Kidney capillary endothelial cell (primary cell): ENCODE measurements at places on chromosomes 11 and 22.

DNA sequence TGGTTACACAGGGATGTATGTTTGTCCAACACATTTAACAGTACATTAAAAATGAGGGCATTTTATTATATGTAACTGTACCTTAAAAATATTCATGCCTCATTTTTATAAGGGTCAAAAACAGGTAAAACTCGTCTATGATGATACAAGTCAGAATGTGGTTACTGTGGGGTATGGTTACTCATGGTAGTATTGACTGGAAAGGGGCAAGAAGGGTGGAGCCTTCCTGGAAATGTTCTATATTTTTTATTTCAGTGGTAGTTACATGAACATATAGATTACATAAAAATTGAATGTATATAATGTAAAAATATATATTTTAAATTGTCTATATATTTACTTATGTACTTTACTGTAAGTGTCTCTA, 99.8 kb downstream of the STIM1 start:
- DNase-seq = no peak

- DNase-seq = no peak
These were observed 24.9 kb downstream of the CTSC start for GRCh38 chr11:88312628-88313027.

GRCh38 chr11:119700536-119701346, 28.3 kb downstream of the NECTIN1 start:
- DNase-seq = no peak

GRCh38 chr11:64028398-64029115, 7.2 kb upstream of the FLRT1 start:
- DNase-seq = no peak

- DNase-seq = peak; percentile 33
These were observed 10.7 kb upstream of the DSCAML1 start for GRCh38 chr11:117807482-117808327.

GRCh38 chr11:85355921-85356320, 271.2 kb downstream of the DLG2 start:
- DNase-seq = no peak

GRCh38 chr11:127056338-127056971, 55.9 kb upstream of the KIRREL3 start:
- no peak for DNase-seq

GRCh38 chr11:64407221-64407620, 48.3 kb downstream of the RPS6KA4 start:
- no peak for DNase-seq

DNA sequence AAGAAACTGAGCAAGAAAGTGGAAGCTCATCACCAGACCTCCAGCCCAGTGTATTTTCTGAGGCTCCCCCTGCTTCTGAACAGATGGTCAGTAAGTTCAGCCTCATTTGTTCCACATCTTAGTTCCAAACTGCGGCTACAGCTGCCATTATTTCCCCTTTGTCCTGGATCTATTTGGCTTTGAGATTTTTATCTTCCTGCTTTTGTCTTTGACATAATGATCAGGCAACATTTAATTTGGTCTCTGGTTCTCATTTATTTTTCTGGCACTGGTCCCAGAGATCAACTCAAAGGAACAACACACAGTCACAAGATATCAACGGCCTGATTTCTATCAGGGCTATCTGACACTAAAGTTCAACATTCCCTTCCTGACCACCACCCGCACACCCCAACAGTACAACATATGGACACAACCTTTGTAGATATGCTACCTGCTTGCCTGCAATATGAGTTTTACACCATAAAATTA, 137.5 kb downstream of the FAM76B start:
- no peak for DNase-seq

- DNase-seq = no peak
These were observed 484.3 kb downstream of the SOX6 start for GRCh38 chr11:15871904-15872626.

DNA sequence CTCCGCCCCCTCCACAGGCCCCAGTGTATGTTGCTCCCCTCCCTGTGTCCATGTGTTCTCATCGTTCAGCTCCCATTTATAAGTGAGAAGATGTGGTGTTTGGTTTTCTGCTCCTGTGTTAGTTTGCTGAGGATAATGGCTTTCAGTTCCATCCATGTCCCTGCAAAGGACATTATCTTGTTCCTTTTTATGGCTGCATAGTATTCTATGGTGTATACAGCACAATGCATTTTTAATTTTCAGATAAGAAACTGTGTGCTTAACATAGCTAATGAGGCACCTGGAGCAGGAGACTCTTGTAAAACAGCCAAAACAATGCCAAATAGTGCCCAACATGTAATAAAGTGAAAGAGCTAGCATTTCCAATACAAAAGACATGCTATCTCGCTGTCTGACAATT, 21.8 kb downstream of the ALG9 start:
- DNase-seq = no peak

DNA sequence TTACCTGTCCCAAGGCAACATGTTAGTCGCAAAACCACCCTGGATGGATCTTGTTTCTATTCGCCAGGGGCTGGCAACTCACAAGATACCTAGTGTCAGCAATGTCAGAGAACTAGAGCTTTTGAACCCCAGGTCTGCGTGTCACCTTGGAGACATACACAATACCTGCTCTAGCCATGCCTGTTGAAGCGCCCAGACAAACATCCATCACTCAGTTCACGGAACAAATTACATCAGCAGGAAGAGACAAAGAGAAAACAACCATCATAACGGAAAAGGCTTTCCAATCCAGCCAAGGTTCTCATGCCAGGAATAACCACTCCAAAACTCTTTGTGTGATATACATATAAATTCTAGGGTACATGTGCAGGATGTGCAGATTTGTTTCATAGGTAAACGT, 2.2 kb downstream of the CD59 start:
- no peak for DNase-seq

DNA sequence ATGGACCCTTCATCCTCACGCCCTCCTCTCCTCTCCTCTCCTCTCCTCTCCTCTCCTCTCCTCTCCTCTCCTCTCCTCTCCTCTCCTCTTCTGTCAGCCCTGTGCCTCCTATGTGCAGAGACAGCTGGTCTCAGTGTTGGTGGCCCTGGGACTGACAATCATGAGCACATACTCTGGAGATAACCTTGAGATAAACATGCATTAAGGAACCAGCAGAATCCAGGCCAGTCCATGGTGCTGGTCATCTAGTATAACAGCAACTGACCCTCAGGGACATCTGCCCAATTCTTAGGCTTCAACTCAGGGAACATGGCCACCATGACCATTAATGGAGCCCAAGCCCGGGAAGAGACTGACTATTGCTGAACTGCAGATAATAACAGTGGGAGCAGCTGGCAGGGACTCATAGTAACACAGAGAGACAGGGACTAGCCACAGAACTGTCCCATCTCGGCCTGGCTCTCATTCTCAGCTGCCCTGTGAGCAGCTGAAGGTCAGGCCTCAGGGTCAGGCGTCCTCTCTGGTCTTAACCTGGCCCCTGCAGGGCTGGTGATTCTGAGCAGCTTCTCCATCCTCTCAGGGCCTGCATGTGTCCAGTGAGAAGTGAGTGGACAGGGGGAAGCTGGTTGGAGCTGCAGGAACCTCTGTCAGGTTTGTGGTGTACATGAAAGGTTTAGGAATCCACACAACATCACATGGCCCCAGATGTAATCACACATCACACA, 45.4 kb downstream of the GGTLC2 start:
- no peak for DNase-seq

GRCh38 chr22:35961480-35962295, 66.9 kb downstream of the RBFOX2 start:
- DNase-seq = peak; percentile 98

DNA sequence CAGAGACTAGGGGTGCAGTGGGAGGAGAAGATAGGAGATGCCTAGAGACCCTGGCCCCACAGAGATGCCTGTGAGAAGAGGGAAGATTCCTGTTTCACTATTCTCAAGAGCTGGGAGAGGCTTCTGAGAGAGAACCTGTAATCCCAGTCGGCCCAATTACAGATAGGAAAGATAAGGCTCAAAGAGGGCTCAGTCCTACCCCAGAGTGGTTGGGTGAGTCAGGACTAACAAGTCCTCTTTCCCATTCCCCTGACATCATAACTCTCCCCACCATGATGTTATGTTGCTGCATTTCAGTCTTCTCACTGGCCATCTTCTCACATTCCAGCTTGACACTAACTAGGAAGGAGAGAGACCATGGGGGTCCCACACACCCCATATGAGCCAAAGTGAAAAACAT, 17.9 kb downstream of the ARHGEF12 start:
- no peak for DNase-seq

DNA sequence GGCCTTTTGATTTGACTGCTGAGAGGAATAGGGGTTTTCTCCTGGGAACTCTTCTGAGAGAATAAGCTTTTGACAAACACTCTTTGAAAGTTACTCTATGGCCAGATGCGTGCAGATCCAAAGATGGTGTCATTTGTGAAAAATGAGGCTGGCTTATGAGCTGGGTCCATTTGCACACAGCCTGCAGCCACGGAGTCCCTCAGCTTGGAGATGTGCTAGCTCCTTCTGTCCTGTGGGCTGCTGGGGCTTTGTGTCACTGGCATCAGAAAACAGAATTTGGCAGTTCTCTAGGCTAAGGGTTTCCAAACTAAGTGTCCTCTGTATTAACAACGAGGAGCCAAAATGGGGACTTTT, 702.4 kb downstream of the NTM start:
- no peak for DNase-seq

DNA sequence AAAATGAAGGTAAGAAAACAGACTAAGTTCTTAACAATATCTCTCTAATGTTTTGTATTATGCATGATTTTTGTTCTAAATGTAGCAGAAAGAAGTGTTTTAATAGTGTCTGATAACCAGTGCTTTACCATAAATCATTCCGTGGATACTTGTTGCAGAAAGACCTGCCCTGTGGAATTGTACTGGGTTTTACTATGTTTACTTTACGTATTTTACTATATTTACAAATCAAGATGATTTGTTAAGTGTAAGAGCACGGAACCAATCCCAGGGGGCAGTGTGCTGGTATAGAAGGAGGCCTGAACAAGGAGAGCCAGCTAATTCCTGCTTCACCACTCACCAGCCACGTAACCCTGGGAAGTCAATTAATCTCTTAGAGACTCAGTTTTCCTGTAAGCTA, 1.4 kb downstream of the HTR3B start:
- DNase-seq = no peak

DNA sequence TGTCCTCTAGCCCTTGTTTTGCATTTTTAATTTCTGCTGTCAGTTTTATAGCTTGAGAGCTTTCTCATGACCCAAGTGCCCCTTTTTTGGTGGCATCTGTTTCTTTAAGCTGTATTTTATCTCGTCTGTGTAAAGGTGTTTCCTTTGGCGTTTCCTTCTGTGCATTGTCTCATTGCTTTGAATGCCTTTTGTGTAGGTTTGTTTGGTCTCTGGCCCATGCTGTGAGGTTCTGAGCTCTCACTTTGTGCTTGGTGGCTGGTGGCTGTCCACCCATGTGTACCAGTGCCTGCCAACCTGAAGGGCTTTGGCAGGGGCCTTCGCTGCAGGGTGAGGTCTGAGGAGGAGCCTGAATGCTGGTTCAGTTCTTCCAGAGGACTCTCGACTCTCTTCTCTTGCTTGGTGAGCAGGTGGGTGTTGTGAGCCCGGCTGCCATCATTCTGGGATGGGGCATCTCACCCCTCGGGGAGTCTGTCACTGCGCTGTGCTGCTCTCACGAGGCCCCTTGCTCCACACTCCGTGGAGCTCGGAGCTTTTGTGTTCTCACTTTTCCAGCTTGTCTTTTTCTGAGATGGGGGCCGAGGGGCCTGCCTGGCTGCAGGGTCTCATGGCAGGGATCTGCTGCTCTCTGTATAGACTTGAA, 14.9 kb downstream of the AP2A2 start:
- DNase-seq = no peak

- no peak for DNase-seq
These were observed 715.5 kb downstream of the BRD1 start for GRCh38 chr22:49112176-49112575.

GRCh38 chr22:30273711-30274436, 7.2 kb upstream of the OSM start:
- no peak for DNase-seq

DNA sequence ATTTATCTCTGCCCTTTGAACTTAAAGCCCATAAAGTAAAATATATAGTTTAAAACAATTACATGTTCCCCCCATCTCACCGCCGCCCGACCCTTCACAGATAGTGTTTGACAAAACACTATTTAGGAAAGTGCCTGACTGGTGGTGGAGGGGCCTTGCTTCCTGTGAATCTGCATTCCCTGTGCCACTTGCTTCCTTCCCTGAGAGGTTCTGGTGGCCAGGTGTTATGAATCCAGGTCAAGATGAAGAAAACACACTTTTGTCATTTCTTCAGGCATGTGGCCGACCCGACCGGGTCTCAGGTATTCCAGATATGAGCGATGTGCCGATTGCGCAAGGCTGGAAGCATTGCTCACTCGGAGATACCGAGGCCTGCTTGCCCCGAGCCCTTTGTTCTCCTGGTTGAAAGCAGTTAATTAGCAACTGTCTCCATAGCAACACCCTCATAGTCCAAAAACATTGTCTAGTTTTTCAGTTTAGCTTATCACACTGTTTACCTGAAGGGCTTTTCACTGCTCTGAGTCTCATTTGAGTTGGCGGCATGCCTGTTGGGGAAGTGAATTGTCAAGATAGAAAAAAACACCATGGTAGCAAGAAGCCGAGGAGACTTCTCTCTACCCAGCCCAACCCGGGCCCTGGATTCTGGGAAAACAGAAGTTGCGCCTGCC, 128.3 kb downstream of the TEAD1 start:
- DNase-seq = no peak

DNA sequence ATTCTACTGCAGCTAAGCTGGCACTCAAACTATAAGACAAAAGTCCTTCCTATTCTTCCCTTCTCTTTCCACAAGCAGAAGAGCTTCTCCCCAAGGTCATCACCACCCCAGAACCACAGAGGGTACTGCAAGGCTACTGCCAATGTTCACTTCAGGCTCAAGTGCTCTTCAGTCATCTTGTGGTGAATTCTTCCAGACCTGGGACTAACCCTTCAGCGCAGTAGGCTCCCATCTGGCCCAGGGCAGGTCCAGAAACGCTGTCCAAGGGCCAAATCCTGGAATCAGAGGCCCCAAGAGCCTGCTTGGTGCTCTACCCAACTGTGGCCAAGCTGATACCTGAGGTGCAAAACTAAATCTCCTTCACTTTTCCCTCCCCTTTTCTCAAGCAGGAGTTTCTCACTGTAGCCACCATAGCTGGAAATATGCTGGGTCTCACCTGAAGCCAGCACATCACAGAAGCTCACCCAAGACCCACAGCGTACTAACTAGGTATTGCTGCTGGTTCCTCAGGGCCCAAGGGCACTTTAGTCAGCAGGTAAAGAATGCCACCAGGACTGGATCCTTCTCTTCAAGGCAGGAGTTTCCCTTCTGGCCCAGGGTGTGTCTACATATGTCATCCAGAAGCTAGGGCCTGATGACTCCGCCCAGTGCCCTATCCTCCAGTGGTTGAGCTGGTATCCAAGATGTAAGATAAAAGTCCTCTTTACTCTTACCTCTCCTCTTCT, 27.8 kb downstream of the FCHSD2 start:
- no peak for DNase-seq
